Stomach (tissue), 19 donors: ENCODE measurements at places on chromosomes 6 and 20. TPM values are rescaled to one million over a fixed set of nuclear protein-coding genes. Genes with fewer than 3 reads are reported as not detected.

The EYS gene
- not detected for polyA plus RNA-seq

The PLA2G7 gene
- 1.1 TPM for polyA plus RNA-seq

The BACH2 gene
- 0.46 TPM for polyA plus RNA-seq

DNA sequence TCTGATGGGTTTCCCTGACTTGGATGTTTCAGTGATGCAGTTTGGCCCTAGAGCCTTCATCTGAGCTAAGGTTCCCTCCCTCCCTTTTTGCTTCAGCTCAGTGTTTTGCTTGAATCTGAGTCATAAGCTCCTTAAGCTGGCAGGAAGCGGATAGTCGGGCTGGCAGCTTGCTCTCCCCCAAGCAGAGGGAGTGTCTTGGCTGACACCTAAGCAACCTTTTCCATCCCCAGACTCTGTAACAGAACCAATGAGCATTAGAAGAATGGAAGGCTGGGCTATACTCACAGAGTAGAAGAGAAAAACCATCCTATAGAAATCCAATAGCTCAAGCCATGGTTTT lies 98.3 kb downstream of the HAO1 start:
- DNase-seq: no peak
- H3K27ac ChIP-seq: no peak overlapping the region
- no peaks in the 10 kb centered on the region for H3K36me3 ChIP-seq
- H3K4me1 ChIP-seq: peaks cover 6% of the 10 kb centered on the region

- no peak overlapping the region for H3K4me3 ChIP-seq
- no peak overlapping the region for H3K27ac ChIP-seq
- no peaks in the 10 kb centered on the region for H3K36me3 ChIP-seq
- no peak for DNase-seq
- H3K27me3 ChIP-seq: no peaks in the 10 kb centered on the region
- H3K4me1 ChIP-seq: no peaks in the 10 kb centered on the region
These were observed 121.3 kb downstream of the KIF16B start for GRCh38 chr20:16451982-16452381.

The MOG gene
- not detected for polyA plus RNA-seq

GRCh38 chr20:59145247-59145923 lies 18.2 kb upstream of the ZNF831 start:
- peak overlapping the region; percentile 69 for H3K27ac ChIP-seq
- peaks cover 17% of the 10 kb centered on the region for H3K4me1 ChIP-seq

DNA sequence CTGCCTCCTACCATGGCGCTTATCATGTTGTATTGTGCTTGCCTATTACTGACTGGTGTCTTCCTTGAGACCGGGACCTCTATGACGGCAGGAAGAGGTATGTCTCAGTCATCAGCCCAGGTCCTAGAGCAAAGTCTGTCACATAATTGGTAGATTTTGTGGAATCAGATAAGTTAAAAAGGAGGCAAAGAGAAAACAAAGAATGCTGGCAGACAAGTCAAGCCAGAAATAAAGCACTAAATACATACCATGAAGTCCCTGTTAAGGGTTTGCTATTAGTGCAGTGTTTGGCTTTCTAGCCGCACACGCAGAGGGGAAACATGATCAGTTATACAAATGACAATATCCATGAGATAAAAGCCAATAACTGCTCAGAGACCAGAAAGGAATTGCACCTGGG lies 6.0 kb downstream of the TOMM34 start:
- no peaks in the 10 kb centered on the region for H3K27me3 ChIP-seq
- peaks cover 17% of the 10 kb centered on the region for H3K4me1 ChIP-seq
- DNase-seq: no peak
- H3K27ac ChIP-seq: no peak overlapping the region
- H3K36me3 ChIP-seq: peaks cover 75% of the 10 kb centered on the region
- H3K4me3 ChIP-seq: no peak overlapping the region

DNA sequence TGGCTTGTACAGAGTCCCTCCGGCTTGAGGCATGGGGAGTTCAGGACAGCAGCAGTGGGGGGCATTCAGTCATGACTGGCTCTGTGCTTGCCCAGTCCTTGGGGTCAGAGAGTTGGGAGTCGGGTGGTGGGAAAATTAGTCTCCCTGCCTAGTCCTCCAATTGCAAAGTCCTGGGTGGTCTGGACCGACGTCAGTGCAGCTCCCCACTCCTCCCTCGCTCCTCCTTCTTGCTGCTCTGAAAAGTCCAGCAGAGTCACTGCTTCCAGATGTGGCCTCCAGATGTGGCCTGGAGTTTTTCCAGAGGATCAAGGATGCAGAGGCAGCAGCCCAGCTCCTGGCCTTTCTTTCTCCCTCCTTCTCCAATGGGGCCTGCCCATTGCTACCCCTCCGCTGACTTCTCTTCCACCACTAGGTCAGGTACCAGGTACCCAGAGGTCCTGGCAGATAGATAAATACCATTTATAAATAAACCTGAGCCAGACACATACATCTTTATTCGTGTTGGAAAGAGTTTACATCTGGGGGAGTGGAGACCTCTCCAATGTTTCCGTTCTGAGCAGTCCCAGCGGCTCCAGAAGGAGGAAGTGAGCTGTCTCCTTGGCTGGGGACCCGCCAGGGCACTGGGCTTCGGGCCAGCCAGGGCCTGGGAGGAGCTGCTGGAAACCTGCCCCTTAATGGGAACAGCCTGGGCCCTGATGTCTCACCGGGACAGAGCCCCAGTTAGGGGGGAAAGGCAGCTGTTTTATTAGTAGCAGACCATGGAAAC lies 49.0 kb upstream of the RNF24 start:
- peaks cover 41% of the 10 kb centered on the region for H3K4me1 ChIP-seq
- peak overlapping the region; percentile 37 for H3K27ac ChIP-seq
- DNase-seq: peak; percentile 94
- no peaks in the 10 kb centered on the region for H3K36me3 ChIP-seq
- H3K4me3 ChIP-seq: no peak overlapping the region
- no peaks in the 10 kb centered on the region for H3K27me3 ChIP-seq

The MAP1LC3A gene
- 68.7 TPM for polyA plus RNA-seq

DNA sequence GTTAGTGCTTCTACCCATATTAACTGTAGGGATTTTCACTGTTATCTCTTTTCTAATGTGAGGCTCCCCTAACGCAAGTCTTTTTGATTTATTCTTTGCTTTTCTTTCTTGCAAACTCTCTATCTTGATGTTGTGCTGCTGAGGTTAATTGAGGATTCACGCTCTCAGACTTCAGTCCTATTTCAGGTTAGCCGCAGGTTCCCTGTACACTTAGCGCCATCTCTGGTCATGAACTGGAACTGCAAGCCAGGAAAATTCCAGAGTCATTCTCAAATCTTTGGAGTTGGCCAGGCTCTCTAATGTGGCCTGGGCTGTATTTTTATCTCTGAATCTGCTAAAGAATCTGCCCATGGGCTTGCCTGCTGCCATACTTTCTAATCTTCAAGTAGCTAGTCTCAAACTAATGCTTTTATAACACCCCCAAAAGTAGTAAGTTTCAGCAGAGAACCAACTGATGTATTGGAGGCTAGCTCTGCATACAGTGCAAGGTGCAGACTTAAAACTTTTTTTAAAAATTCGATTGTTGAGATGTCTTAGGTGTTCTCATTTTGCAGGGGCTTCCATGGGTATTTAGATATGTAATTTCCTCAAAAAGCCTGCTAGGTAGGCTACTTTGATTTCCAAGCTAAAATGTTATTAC lies 91.1 kb upstream of the OPRM1 start:
- no peak overlapping the region for H3K27ac ChIP-seq
- no peak for DNase-seq
- H3K4me1 ChIP-seq: no peaks in the 10 kb centered on the region
- no peak overlapping the region for H3K4me3 ChIP-seq

The COL12A1 gene
- polyA plus RNA-seq: 9.6 TPM

GRCh38 chr20:62980970-62981369 lies 25.8 kb downstream of the BHLHE23 start:
- no peaks in the 10 kb centered on the region for H3K4me1 ChIP-seq
- peaks cover 99% of the 10 kb centered on the region for H3K27me3 ChIP-seq
- DNase-seq: peak; percentile 51
- H3K27ac ChIP-seq: no peak overlapping the region

DNA sequence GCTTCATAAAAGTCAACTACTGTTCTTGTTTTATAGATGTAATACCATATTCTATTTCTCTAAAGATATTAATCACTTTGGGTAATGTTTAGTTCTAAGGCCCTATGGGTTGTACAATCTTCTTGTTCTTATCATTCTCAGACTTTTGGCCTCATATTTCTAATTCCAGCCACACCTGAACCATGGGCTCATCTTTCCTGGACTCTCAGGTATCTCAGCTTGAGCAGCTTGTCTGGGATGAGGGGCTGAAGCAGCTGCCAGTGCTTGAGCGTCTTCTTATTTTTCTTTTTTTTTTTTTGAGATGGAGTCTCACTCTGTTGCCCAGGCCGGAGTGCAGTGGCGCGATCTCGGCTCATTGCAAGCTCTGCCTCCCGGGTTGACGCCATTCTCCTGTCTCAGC lies 150.2 kb downstream of the KIF6 start:
- H3K4me1 ChIP-seq: no peaks in the 10 kb centered on the region
- H3K27ac ChIP-seq: no peak overlapping the region
- H3K27me3 ChIP-seq: no peaks in the 10 kb centered on the region

DNA sequence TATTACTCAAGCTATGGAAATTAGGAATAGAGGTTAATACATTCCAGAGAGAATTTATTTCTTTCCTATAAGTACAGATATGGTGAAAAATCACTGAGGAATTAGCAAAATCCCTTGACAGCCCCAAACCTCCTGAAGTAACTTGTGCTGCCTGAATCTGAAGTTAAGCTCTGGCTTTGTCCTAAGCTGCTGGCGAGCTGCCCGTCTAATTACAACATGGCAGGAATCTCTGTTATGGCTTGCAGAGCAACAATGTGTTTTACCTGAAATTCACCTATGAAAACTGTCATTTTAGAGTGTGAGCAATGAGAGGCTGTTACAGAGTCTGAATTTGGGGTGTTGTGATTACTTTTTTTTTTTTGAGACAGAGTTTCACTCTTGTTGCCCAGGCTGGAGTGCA lies 22.5 kb upstream of the IYD start:
- no peaks in the 10 kb centered on the region for H3K4me1 ChIP-seq
- DNase-seq: no peak
- no peaks in the 10 kb centered on the region for H3K27me3 ChIP-seq
- no peak overlapping the region for H3K4me3 ChIP-seq

GRCh38 chr20:33433465-33434234 lies 9.9 kb downstream of the SNTA1 start:
- DNase-seq: peak; percentile 35
- peaks cover 26% of the 10 kb centered on the region for H3K4me1 ChIP-seq
- no peak overlapping the region for H3K4me3 ChIP-seq
- H3K27me3 ChIP-seq: no peaks in the 10 kb centered on the region
- H3K36me3 ChIP-seq: peaks cover 4% of the 10 kb centered on the region

- no peaks in the 10 kb centered on the region for H3K27me3 ChIP-seq
- H3K4me1 ChIP-seq: peaks cover 31% of the 10 kb centered on the region
- H3K36me3 ChIP-seq: peaks cover 36% of the 10 kb centered on the region
- DNase-seq: no peak
- H3K4me3 ChIP-seq: no peak overlapping the region
- H3K27ac ChIP-seq: no peak overlapping the region
These were observed 119.6 kb downstream of the TMEM242 start for GRCh38 chr6:157203764-157204163.

The C20orf141 gene
- not detected for polyA plus RNA-seq

DNA sequence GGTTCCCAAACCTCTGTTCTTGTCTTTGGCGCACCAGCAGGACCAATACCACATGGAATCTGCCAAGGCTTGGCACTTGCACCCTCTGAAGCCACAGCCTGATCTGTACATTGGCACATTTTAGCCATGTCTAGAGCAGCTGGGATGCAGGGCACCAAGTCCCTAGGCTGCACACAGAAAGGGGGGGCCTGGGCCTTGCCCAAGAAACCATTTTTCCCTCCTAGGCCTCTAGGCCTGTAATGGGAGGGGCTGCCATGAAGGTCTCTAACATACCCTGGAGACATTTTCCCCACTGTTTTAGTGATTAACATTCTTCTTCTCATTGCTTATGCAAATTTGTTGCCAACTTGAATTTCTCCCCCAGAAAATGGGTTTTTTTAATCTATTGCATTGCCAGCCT lies 5.4 kb upstream of the FAM120B start:
- no peak for DNase-seq
- peaks cover 21% of the 10 kb centered on the region for H3K4me1 ChIP-seq
- no peak overlapping the region for H3K4me3 ChIP-seq
- no peaks in the 10 kb centered on the region for H3K36me3 ChIP-seq

The HTR1E gene
- 1.4 TPM for polyA plus RNA-seq

The THBS2 gene
- polyA plus RNA-seq: 0.87 TPM

DNA sequence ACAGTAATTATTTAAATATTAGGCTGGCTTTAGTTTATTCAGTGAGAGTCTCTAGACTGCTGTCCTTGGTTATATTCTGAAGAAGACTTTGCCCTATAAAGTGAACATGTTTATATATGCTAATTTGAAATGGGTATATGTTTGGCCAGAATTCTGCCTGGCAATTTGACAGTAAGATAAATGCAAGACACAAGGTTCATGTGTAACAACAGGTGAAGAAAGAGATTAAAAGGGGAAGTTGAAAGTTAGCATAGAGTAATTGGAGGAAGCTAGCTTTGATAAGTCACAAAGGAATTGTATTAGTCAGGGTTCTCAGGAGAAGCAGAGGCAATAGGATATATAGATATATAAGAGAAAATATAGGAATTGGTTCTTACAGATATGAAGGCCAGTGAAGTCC lies 191.4 kb downstream of the CENPW start:
- H3K4me3 ChIP-seq: no peak overlapping the region
- H3K27ac ChIP-seq: peak overlapping the region; percentile 58
- no peaks in the 10 kb centered on the region for H3K36me3 ChIP-seq
- H3K4me1 ChIP-seq: peaks cover 22% of the 10 kb centered on the region

GRCh38 chr6:3331494-3331893 lies 72.7 kb downstream of the PSMG4 start:
- no peaks in the 10 kb centered on the region for H3K27me3 ChIP-seq
- H3K27ac ChIP-seq: no peak overlapping the region
- H3K4me3 ChIP-seq: no peak overlapping the region
- H3K4me1 ChIP-seq: peaks cover 38% of the 10 kb centered on the region
- no peak for DNase-seq

- peak; percentile 31 for DNase-seq
- H3K36me3 ChIP-seq: peaks cover 40% of the 10 kb centered on the region
- H3K4me3 ChIP-seq: peak overlapping the region; percentile 54
- peaks cover 42% of the 10 kb centered on the region for H3K4me1 ChIP-seq
These were observed 527 bp downstream of the NFKBIL1 start for GRCh38 chr6:31547727-31548543.

DNA sequence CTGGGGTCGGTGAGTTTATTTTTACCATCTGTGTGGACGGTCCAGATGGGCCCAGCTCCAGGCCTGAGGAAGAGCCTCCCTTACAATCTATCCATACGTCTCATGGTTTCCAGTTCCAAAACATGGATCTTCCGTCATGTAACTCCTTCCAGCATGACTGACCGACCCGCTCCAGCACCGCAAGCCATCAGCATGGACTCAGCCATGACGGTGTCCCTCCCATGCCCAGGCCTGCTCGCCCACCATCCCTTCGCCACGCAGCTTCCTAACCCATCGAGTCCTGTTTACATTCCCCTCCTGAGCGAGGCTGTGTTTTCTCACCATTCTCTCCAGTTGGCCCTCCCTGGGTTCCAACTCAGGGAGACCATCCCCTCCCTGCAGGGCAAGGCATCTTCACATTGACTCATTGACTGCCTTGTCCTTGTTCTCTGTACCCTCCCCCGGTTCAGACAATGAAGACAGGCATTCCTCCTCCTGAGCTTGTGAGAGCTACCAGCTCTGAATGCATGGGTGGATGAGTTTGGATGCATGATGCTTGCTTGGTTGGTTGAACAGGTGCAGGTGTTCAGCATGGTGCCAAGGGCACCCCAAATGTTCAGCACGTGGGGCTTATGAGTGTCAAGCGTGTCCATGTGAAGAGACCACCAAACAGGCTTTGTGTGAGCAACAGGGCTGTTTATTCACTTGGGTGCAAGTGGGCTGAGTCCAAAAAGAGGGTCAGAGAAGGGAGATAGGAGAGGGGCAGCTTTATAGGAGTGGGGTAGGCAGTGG lies 235.8 kb downstream of the SMOC2 start:
- DNase-seq: no peak
- no peaks in the 10 kb centered on the region for H3K4me1 ChIP-seq
- no peaks in the 10 kb centered on the region for H3K27me3 ChIP-seq
- no peaks in the 10 kb centered on the region for H3K36me3 ChIP-seq
- H3K4me3 ChIP-seq: no peak overlapping the region
